ENCODE measurements at places on chromosomes 12 and 14. TPM values are rescaled to one million over a fixed set of nuclear protein-coding genes. Genes with fewer than 3 reads are reported as not detected.

DNA sequence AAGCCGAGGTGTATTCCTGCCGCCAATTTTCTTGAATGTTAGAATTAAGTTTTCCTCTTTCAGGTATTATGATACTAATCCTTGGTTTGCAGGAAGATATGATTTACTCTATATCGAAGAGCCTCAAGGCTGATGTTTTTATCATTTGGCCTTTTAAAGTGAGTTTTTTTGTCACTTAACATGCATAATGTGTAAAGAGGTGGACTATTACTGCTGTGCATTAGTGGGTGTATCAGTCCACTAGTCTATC, 11.1 kb upstream of the TMPO start:
- no peak for DNase-seq
- peak overlapping the region; percentile 100 for H3K27ac ChIP-seq
- no peaks in the 10 kb centered on the region for H3K36me3 ChIP-seq
- H3K27me3 ChIP-seq = no peaks in the 10 kb centered on the region
- H3K4me3 ChIP-seq = peak overlapping the region; percentile 98
- no peaks in the 10 kb centered on the region for H3K4me1 ChIP-seq

DNA sequence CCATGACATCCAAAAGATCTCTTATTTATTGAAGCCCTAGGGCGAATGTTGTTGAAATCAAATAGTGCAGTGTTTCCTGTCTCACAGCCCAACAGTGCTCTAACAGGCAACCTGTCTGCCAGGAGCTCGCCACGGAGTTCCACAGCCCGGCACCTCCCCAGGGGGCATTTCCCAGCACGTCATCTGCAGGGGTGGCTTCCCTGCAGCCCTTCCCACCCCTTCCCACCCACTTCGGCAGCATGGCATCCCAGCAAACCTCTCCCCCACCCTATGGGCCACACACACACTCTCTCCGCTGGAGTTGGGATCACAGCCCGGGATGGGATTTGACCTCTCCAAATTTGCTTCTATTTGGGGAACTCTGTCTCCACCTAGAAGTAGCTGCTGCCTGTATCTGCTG, 62.7 kb upstream of the C14orf180 start:
- peaks cover 16% of the 10 kb centered on the region for H3K4me1 ChIP-seq
- DNase-seq = no peak
- H3K4me3 ChIP-seq = no peak overlapping the region
- no peaks in the 10 kb centered on the region for H3K27me3 ChIP-seq
- H3K36me3 ChIP-seq = no peaks in the 10 kb centered on the region

GRCh38 chr12:45613296-45613695, 116.2 kb upstream of the ARID2 start:
- no peaks in the 10 kb centered on the region for H3K4me1 ChIP-seq
- no peak overlapping the region for H3K27ac ChIP-seq
- H3K4me3 ChIP-seq = no peak overlapping the region
- DNase-seq = no peak

DNA sequence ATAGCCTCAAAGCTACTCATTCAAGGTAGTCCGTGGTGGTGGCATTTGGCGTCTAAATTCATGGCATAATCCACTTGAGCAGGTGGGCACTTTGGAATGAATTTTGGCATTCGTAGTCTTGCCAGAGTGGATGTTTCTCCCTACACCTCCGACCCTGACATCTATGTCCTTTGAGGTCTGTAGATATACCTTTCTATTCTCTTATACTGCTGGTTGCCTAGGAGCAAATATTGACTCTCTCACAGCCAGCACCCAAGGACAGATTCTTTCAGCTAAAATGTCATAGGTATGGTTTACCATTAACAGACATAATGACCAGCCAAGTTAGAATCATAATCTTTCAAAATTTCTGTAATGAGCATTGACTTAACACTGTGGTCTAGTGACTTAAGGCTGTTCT, 47.4 kb upstream of the FLRT2 start:
- H3K27ac ChIP-seq = no peak overlapping the region
- H3K4me3 ChIP-seq = no peak overlapping the region
- no peaks in the 10 kb centered on the region for H3K36me3 ChIP-seq
- no peaks in the 10 kb centered on the region for H3K27me3 ChIP-seq
- H3K4me1 ChIP-seq = no peaks in the 10 kb centered on the region
- DNase-seq = no peak

- DNase-seq = no peak
- H3K27ac ChIP-seq = peak overlapping the region; percentile 100
- H3K36me3 ChIP-seq = peaks cover 6% of the 10 kb centered on the region
These were observed 9.2 kb downstream of the RARG start for GRCh38 chr12:53222806-53223261.

DNA sequence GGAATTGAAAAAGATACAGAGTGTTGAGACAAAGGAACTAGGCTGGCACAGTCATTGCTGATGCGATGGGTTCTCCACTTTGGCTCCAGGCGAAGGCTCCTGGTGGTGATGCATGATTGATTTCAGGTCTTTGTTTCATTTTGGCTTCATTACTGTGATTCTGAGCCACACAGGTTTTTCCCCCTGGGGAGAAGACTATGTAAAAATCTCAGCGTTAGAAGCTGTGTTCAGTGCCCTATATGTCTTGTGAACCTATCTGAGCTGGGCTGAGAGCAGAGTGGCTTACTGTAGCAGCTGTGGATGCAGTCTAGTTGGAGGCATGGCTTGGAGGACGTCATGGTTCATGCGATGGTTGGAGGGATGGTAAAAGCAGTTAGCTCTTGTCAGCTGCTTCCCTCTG, 54.0 kb downstream of the GPATCH2L start:
- no peaks in the 10 kb centered on the region for H3K27me3 ChIP-seq
- H3K4me1 ChIP-seq = peaks cover 3% of the 10 kb centered on the region
- H3K27ac ChIP-seq = no peak overlapping the region
- H3K36me3 ChIP-seq = no peaks in the 10 kb centered on the region
- DNase-seq = no peak

GRCh38 chr12:116002890-116003536, 274.5 kb downstream of the MED13L start:
- DNase-seq = no peak
- peaks cover 2% of the 10 kb centered on the region for H3K36me3 ChIP-seq
- no peak overlapping the region for H3K27ac ChIP-seq
- peaks cover 2% of the 10 kb centered on the region for H3K4me1 ChIP-seq

GRCh38 chr14:90726656-90727055, 89.6 kb downstream of the TTC7B start:
- H3K27ac ChIP-seq = peak overlapping the region; percentile 25
- H3K27me3 ChIP-seq = no peaks in the 10 kb centered on the region
- H3K4me3 ChIP-seq = no peak overlapping the region
- no peak for DNase-seq
- H3K36me3 ChIP-seq = peaks cover 10% of the 10 kb centered on the region

DNA sequence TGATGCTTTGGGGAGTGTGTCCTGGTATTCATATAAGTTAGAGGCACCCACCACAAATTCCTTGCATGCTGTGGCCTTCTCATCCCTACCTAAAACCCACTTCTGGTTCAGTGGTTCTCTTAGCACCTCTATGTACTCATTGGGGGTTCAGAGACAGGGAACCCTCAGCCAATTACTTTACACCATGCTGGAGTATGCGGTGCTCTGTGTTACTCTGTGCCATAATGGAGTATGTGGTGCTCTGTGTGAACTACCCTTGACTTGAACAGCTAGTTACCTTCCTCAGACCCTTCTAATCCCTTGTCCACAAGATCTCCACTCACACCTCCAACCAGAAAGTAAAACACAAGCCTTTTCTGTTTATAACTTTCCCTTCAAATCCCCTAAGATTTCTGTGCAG, 172.5 kb upstream of the E2F7 start:
- no peaks in the 10 kb centered on the region for H3K27me3 ChIP-seq
- H3K36me3 ChIP-seq = no peaks in the 10 kb centered on the region
- no peak for DNase-seq
- no peak overlapping the region for H3K4me3 ChIP-seq
- no peaks in the 10 kb centered on the region for H3K4me1 ChIP-seq

DNA sequence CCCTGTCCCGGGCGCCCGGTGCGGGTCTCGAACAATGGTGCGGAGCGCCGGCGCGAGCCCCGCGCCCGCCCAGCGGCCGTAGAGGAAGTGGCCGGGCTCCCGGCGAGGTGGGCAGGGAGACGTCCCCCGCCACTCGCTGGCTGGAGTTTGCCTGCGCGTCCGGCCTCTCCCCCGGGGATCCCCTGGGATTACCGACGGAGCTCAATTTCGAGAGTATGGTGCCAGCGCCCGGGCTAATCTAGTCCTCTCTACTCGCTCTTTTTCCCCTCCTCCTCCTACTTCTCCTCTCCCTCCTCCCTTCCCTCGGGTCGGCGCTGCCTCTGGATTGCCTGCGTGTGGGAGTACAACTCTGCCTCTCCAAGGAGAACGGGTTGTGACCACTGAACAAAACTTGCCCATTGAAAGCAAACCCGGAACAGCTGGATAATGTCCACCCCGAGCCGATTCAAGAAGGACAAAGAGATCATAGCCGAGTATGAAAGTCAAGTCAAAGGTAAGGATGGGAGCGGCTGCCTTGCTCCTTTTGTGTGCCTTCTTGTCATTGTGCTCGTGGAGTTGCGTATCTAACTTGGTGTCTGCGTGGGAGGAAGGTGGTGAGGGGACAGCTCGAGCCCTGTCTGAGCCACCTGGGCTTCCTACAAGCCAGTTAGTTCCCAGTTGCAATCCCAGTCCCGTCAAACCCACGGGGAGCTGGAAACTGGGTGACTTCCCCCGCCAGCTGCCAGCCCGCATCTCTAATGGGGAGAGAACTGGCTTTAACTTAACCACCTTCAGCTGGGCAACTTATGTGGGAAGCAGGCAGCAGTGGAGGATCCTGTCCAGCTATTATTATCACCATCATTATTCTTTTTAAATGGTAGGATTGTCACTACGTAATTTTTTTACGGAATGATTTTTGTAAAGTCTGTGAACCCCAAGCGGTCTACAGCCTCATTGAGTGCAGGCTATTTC, at the start of gene SRGAP1:
Gene SRGAP1 (plus strand): TSS at position 310 of the 951 bp plus-strand sequence. CDS start 117 bp downstream, at position 427.
- no peaks in the 10 kb centered on the region for H3K36me3 ChIP-seq

DNA sequence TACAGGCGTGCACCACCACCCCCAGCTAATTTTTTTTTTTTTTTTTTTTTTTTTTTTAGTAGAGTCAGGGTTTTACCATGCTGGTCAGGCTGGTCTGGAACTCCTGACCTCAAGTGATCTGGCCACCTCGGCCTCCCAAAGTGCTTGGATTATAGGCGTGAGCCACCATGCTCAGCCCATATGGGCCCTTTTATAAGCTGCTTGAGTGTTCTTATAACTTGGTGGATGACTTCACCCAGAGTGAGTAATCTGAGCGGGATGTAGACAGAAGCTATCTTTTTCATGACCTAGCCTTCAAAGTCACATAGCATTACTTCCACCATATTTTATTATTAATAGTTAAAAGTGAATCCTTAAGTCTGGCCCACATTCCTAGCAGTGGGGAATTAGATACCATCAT, 16.4 kb downstream of the BBOF1 start:
- no peak overlapping the region for H3K27ac ChIP-seq
- H3K36me3 ChIP-seq = peaks cover 6% of the 10 kb centered on the region
- H3K27me3 ChIP-seq = no peaks in the 10 kb centered on the region
- H3K4me1 ChIP-seq = no peaks in the 10 kb centered on the region
- no peak overlapping the region for H3K4me3 ChIP-seq
- no peak for DNase-seq

DNA sequence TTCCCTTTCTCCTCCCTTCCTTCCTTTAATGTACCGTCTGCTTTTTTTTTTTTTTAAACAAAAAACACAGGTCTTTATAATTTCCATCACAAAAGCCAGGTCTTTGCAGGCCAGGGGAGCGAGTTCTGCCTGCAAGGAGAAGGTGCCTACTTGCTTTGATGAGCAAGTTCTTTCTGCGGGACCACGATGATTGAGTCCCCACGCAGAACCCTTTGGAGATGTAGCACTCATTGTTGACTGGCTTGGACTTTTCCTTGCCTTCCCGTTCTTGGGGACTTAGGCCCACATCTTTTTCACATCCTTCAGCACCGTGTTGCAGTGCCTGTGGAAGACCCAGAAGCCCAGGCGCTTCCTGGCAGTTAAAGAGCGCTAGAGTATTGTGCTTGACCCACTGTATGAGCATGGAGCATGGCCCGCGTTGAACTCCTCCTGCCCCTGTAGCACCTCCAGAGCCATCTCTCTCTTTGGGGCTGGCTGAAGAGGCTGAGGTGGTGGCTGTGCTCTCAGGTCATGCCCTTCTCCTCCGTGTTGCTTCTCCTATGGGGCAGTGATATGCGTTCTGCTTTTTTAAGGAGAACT, 177.6 kb downstream of the EXOC5 start:
- H3K4me3 ChIP-seq = no peak overlapping the region
- H3K36me3 ChIP-seq = no peaks in the 10 kb centered on the region
- no peak overlapping the region for H3K27ac ChIP-seq
- no peak for DNase-seq
- H3K27me3 ChIP-seq = no peaks in the 10 kb centered on the region

GRCh38 chr14:89027097-89027740, 202.8 kb downstream of the TTC8 start:
- peaks cover 14% of the 10 kb centered on the region for H3K27me3 ChIP-seq
- no peak overlapping the region for H3K27ac ChIP-seq
- peak overlapping the region; percentile 43 for H3K4me3 ChIP-seq
- H3K4me1 ChIP-seq = peaks cover 17% of the 10 kb centered on the region
- DNase-seq = no peak

DNA sequence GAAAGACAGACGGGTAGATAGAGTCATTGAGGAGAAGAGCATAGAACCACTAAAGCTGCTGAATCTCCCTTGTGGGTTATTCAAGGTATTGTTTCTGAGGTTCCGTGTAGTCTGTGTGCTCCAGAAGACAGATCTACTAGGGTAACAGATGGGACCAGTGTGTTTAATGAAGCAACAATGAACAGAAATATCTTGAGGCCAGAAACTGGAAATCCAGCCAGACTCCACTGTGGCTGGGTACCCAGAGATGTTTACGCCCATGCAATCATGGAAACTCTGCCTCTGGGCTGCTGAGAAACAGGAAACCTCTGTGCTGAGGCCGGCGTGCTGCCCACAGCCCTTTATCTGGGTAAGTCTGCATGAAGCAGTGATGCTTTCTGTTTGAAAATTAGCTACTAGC, 8.3 kb downstream of the PROX2 start:
- H3K27me3 ChIP-seq = no peaks in the 10 kb centered on the region
- H3K4me1 ChIP-seq = no peaks in the 10 kb centered on the region
- DNase-seq = no peak
- no peak overlapping the region for H3K4me3 ChIP-seq
- no peaks in the 10 kb centered on the region for H3K36me3 ChIP-seq

- H3K4me1 ChIP-seq = no peaks in the 10 kb centered on the region
- no peak overlapping the region for H3K27ac ChIP-seq
- no peak overlapping the region for H3K4me3 ChIP-seq
- no peak for DNase-seq
These were observed 713.2 kb downstream of the FLRT2 start for GRCh38 chr14:86243158-86243557.

DNA sequence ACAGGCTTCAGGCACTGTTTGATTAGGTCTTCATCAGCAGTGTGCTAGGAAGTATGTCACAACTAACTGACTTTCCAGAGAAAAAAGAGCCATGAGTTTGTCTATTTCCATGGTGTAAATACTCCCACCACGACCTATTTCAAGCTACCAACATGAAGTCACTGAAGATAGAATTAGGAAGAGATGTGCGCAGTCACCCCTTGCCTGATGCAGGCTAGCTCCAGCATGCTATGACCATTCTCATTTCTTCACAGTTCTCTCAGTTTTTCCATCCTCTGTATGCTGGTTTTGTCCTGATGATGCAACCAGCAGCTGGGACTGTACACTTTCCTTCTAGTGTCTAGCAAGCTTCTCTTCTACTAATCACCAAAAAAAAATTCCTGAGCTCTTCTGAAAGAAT, 191.6 kb upstream of the NUDT4 start:
- no peaks in the 10 kb centered on the region for H3K27me3 ChIP-seq
- H3K4me1 ChIP-seq = peaks cover 5% of the 10 kb centered on the region
- H3K4me3 ChIP-seq = no peak overlapping the region
- no peak for DNase-seq

Gene POTEG
- polyA plus RNA-seq = 0.09 TPM

Gene FIGNL2
- 2.2 TPM for polyA plus RNA-seq

Gene CNTN1
- 490 TPM for polyA plus RNA-seq
